ENCODE measurements at places on chromosomes 2 and 18.
A peak's percentile ranks its signal among the peaks of the same experiment; 100 is the strongest.

- H3K36me3 ChIP-seq, result no peaks in the 10 kb centered on the region
- H3K27me3 ChIP-seq, result no peaks in the 10 kb centered on the region
- DNase-seq, result no peak
- no peaks in the 10 kb centered on the region for H3K4me1 ChIP-seq
- peak overlapping the region; percentile 60 for H3K4me3 ChIP-seq
Measured at GRCh38 chr2:238163481-238164198, 4.9 kb downstream of the ERFE start.

DNA sequence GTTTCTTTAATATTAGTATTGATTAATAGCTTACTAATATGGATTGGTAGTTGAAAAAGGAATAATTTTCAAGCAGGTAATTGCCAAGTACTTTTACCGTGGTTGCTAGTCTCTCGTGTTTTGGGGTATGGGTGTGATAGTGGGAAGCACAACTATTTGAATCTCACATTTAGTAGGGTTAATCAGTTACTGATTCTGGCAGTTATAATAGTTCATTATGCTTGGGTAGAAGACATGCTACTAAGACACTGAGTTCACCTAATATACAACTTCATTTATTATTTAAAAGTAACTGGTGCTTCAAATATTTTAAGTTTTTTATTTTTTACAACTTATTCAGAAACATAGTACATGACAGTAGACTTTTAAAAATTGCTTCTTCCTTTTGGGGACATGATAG, 33.5 kb downstream of the SOCS6 start:
- H3K36me3 ChIP-seq, result peaks cover 7% of the 10 kb centered on the region
- no peaks in the 10 kb centered on the region for H3K4me1 ChIP-seq
- no peak overlapping the region for H3K27ac ChIP-seq
- no peak overlapping the region for H3K4me3 ChIP-seq
- no peaks in the 10 kb centered on the region for H3K27me3 ChIP-seq

- H3K4me3 ChIP-seq, result no peak overlapping the region
- H3K27me3 ChIP-seq, result no peaks in the 10 kb centered on the region
- DNase-seq, result no peak
- no peak overlapping the region for H3K27ac ChIP-seq
- no peaks in the 10 kb centered on the region for H3K4me1 ChIP-seq
- H3K36me3 ChIP-seq, result no peaks in the 10 kb centered on the region
Measured at GRCh38 chr18:332007-332406, 64.2 kb upstream of the THOC1 start.

DNA sequence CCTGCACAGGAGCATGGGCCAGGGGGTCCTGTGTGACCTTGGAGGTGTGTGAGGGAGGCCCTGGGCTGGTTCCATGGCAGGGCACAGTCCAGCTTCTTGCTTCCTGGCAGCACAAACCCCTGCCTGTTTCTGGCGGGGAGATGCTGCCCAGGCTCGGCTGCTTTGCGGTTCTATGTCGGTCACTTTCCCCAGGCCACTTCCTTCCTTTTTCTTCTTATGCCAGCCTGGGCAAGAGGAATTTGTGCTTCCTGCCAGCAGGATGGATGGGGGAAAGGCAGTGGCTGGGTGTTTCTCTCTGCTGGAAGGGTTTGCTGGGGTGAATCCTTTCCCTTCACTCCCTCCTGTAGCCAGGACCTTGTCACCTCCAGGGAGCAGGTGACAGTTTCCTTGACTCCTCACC, 24.3 kb downstream of the ASAP2 start:
- H3K4me1 ChIP-seq, result peaks cover 72% of the 10 kb centered on the region
- no peak for DNase-seq
- peak overlapping the region; percentile 81 for H3K27ac ChIP-seq

All from thoracic aorta (tissue), 2 donors.